ENCODE measurements at places on chromosomes 4 and X.

DNA sequence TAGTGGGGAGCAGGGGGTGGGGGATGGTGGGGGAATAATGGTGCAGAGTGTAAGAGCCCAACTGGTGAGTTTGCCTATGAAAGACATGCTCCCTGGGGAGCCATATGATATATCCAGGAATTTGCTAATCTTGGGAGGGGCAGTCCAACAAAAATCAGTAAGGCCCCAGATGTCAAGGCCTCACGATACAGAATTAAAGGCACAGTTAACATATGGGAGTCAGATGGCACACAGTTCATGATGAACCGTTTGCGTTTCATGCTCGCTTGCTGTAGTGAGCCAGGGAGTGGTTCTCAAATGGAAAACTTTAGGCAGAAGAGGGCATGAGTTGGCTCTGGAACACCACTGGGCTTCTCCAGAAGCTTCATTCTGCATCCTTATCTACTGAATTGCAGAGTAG lies 33.9 kb upstream of the VCX2 start:
- DNase-seq: no peak

DNA sequence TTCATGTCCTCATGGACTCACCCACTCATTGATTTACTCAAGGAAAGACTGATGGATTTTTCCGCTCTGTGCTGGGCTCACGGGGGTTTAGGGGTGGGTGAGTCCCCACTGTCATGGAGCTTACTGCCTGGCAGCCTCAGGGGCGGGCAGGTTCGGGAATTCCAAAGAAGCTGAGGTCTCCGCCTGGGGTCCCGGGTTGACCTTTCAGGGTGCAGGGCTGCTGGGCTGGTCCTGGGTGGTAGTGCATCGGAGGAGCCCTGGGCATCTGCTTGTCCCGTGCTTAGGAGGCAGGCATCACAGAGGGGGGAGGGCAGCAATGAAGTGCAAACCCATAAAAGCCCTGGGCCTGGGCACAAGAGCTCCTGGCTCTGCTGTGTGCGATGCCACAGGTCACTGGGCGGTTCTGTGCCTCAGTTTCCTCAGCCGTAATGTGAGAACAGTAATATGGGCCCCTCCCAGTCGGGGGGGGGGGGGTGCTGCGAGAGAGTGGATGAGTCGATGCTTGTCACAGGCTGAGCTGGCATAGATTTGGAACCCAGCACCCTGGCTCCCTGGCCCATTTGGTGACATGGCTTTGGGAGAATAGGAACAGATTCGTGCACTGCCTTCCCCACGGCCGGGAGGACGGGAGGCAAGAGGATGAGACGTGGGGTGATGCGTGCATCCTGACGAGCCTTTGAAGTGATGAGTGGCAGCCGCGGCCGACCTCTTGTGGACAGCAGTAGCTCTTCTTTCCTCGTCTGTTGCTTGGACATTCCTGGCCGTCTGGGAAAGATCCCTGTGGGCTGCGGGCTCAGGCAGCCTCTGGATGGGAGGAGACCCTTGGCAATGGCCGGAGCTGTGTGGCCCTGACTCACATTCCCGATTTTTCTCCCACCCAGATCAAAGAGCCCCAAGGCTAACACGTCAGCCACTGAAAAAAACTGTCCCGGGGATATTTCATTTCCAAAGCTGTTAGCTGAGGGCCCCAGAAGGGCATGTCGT lies 42.0 kb downstream of the PSAPL1 start:
- no peak for DNase-seq

GRCh38 chrX:72526534-72527508 lies 45.8 kb downstream of the HDAC8 start:
- no peak for DNase-seq

GRCh38 chr4:116561768-116562167 lies 523.6 kb downstream of the TRAM1L1 start:
- DNase-seq: peak; percentile 59

DNA sequence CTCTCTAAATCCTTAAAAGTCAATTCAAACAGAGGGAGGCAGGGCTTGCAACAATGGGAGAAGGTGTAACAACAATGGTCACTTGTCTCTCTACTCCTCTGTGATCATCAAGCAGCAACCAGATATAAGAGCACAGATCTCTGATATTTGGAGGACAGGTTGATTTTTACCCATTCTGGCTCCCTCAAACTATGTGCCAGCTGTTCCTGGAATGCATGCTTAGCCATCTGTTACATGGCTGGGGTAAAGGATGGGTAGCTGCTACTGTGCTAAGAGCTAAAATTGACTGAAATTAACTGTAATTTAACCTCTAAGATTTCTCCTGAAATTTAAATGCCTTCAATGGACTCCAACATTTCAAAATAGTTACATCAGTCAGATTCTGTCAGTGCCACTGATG lies 1459.9 kb downstream of the PCDH7 start:
- no peak for DNase-seq
